PC-3 (cell line): ENCODE measurements at places on chromosomes 4 and X. TPM values are rescaled to one million over a fixed set of nuclear protein-coding genes. Genes with fewer than 3 reads are reported as not detected.

DNA sequence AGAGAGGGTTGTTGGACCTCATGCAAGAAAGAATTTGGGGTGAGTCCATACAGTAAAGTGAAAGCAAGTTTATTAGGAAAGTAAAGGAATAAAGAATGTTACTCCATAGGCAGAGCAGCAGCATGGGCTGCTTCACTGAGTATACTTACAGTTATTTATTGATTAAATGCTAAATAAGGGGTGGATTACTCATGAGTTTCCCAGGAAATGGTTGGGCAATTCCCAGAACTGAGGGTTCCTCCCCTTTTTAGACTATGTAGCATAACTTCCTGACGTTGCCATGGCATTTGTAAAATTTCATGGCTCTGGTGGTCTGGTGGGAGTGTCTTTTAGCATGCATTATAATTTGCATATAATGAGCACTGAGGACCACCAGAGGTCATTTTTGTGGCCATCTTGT, 16.7 kb downstream of the PPP4R3C start:
- H3K4me1 ChIP-seq = no peaks in the 10 kb centered on the region
- no peak overlapping the region for H3K27ac ChIP-seq
- DNase-seq = no peak
- H3K27me3 ChIP-seq = no peaks in the 10 kb centered on the region

DNA sequence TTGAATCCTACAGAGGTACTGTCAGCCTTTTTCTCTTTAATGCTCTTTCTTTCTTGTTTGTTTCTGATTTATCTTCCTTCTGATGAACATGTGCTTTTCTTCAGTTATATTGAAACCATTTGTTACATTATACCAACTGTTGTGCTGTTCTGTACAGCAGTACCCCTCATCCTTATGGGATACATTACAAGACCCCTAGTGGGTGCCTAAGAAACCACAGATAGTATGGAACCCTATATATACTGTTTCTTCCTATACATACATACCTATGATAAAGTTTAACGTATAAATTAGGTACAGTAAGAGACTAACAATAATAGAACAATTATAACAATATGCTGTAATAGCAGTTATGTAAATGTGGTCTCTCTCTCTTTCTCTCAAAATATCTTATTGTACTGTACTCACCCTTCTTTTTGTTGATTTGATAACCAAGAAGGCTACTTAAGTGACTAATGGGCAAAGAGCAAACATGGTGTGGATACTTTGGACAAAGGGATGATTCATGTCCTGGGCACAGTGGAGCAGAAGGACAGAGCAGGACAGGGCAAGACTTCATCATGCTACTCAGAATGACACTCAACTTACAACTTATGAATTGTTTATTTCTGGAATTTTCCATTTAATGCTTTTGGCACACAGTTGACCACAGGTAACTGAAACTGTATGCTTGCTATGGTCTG, 10.7 kb upstream of the YIPF7 start:
- peak overlapping the region; percentile 72 for H3K27ac ChIP-seq
- no peaks in the 10 kb centered on the region for H3K27me3 ChIP-seq
- no peak overlapping the region for H3K4me3 ChIP-seq

GRCh38 chr4:128579154-128579853, 230.2 kb upstream of the JADE1 start:
- no peaks in the 10 kb centered on the region for H3K36me3 ChIP-seq
- no peak overlapping the region for H3K4me3 ChIP-seq
- no peak for DNase-seq

NCAPG gene
- 25.9 and 27.6 TPM in 2 replicates for total RNA-seq

DNA sequence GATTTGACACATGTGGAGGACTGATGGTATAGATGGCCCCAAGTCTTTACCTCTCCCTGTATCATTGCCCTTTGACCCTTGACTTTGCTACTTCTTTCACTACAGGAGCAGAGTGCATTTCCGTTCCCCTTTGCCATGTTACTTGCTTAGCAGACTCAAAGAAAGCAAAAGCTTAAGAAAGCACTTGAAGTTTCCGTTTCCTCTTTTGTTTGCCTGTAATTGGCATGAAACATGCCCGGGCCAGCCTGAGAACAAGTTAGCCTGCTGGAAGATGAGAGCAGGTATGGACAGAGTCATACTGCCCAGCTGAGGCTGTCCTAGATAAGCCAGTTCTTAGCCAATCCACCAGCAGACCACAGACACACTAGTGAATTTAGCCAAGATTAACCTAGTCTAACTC, 206.0 kb downstream of the BCOR start:
- peak; percentile 13 for DNase-seq
- H3K36me3 ChIP-seq = no peaks in the 10 kb centered on the region
- no peak overlapping the region for H3K4me3 ChIP-seq
- no peak overlapping the region for H3K27ac ChIP-seq
- peaks cover 32% of the 10 kb centered on the region for H3K4me1 ChIP-seq

MAGEB2 gene
- not detected in 2 replicates for total RNA-seq

GRCh38 chr4:176034936-176035335, 30.7 kb upstream of the WDR17 start:
- no peaks in the 10 kb centered on the region for H3K36me3 ChIP-seq
- H3K27ac ChIP-seq = no peak overlapping the region
- no peaks in the 10 kb centered on the region for H3K4me1 ChIP-seq
- no peaks in the 10 kb centered on the region for H3K27me3 ChIP-seq
- H3K4me3 ChIP-seq = no peak overlapping the region

GRCh38 chrX:72371405-72371804, 65.7 kb upstream of the CITED1 start:
- H3K27ac ChIP-seq = no peak overlapping the region
- no peak for DNase-seq
- H3K36me3 ChIP-seq = no peaks in the 10 kb centered on the region
- H3K4me3 ChIP-seq = no peak overlapping the region
- no peaks in the 10 kb centered on the region for H3K27me3 ChIP-seq

PRSS48 gene
- not detected in 2 replicates for total RNA-seq

GRCh38 chr4:109183931-109184490, 118.4 kb downstream of the COL25A1 start:
- no peaks in the 10 kb centered on the region for H3K4me1 ChIP-seq
- peaks cover 5% of the 10 kb centered on the region; the same call in 1 of the 2 replicates for H3K27me3 ChIP-seq
- no peak for DNase-seq
- H3K36me3 ChIP-seq = no peaks in the 10 kb centered on the region
- H3K27ac ChIP-seq = no peak overlapping the region

GABRE gene
- not detected in 2 replicates for total RNA-seq

GRCh38 chr4:181820553-181820952, 422.6 kb upstream of the TENM3 start:
- no peaks in the 10 kb centered on the region for H3K27me3 ChIP-seq
- H3K36me3 ChIP-seq = no peaks in the 10 kb centered on the region
- no peak for DNase-seq
- H3K27ac ChIP-seq = no peak overlapping the region
- H3K4me3 ChIP-seq = no peak overlapping the region

HPSE gene
- 4.2 and 9.1 TPM in 2 replicates for total RNA-seq

TLR3 gene
- 0.33 TPM in 1 of 2 replicates, not detected in the other for total RNA-seq

SHOX gene
- total RNA-seq = not detected in 2 replicates

DNA sequence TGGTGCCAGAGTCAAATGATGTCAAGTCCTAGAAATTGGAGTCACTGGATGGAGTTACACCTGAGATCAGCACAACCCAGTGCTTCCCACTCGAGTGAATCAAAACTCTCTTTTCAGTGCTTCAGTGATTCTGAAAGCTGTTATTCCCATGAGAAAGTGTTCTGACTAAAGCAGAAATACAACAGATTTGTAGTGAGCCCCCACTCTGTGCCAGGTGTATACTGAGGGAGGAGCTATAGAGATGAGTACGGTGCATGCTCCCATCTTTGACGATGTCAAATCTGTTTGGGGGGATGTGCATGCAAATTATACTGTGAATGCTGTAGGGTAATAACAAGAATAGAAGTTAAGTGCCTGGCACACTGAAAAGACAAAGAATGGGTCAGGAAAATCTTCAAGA, 330.2 kb downstream of the HS3ST1 start:
- H3K36me3 ChIP-seq = no peaks in the 10 kb centered on the region
- H3K27ac ChIP-seq = no peak overlapping the region
- no peaks in the 10 kb centered on the region for H3K27me3 ChIP-seq
- H3K4me1 ChIP-seq = no peaks in the 10 kb centered on the region
- DNase-seq = no peak
- H3K4me3 ChIP-seq = no peak overlapping the region

- H3K4me1 ChIP-seq = peaks cover 14% of the 10 kb centered on the region
- H3K36me3 ChIP-seq = no peaks in the 10 kb centered on the region
- H3K4me3 ChIP-seq = no peak overlapping the region
- no peak overlapping the region for H3K27ac ChIP-seq
- no peaks in the 10 kb centered on the region for H3K27me3 ChIP-seq
Measured at GRCh38 chr4:125398263-125399002, 83.7 kb downstream of the FAT4 start.

DNA sequence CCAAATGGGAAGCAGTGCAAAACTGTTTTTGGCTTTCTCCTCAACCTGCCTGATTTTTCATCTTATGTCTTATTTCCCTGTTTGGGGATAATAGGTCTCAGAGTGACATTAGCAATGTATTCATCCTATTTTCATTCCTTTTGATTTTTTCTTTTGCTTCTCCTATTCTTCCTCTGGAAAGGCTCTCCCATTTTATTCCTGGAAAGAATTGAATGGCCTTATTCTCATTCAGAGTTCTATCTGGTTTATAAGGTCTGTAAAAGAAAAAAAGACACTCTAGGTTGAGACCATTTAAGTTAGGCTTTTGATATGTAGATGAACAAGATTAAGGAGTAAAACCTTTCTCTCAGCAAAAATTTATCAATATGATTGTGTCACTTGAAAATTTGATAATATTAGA, 27.8 kb upstream of the ALB start:
- no peaks in the 10 kb centered on the region for H3K4me1 ChIP-seq
- H3K4me3 ChIP-seq = no peak overlapping the region
- no peak for DNase-seq
- no peaks in the 10 kb centered on the region for H3K36me3 ChIP-seq
- peaks cover 46% of the 10 kb centered on the region for H3K27me3 ChIP-seq

PASD1 gene
- total RNA-seq = not detected in 2 replicates

C4orf17 gene
- total RNA-seq = not detected in 2 replicates

- H3K36me3 ChIP-seq = no peaks in the 10 kb centered on the region
- no peak overlapping the region for H3K27ac ChIP-seq
- DNase-seq = no peak
- H3K27me3 ChIP-seq = no peaks in the 10 kb centered on the region
- H3K4me1 ChIP-seq = no peaks in the 10 kb centered on the region
- H3K4me3 ChIP-seq = no peak overlapping the region
Measured at GRCh38 chr4:18733961-18734360, 712.4 kb upstream of the LCORL start.

GRCh38 chr4:52600275-52600674, 58.8 kb downstream of the USP46 start:
- H3K4me1 ChIP-seq = no peaks in the 10 kb centered on the region
- no peak overlapping the region for H3K4me3 ChIP-seq
- no peak for DNase-seq

DNA sequence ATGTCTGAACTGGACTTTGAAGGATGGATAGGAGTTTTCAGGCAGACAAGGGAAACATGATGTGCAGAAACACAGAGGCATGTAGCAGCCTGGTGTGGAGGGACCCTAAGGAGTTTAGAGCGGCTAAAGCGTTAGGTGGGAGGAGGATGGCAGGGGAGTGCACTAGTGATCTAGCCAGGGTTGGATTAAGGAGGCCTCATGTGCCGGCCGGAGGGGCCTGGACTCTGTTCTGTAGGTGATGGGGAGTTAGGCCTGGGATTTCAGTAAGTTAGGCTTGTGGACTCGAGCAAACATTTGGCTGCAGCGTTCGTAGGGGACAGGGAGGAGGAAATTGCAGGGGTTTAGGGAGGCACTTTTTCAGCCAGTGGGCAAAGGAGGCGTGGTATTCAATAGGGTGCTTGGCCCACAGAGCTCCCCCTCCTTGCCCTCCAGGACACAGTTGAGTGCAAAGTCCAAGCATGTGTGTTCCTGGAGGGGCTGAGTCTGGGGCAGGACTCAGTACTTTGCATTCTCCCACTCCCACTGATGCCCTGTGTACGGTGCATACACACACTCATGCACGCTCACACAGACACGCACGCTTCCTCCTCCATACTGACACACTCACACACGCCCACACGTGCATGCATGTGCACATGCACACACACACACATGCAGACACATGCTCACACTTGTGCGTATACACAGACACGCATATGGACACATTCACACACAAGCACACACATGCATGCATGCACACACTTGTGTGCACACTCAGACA, 18.6 kb downstream of the PSAPL1 start:
- no peak overlapping the region for H3K27ac ChIP-seq
- no peaks in the 10 kb centered on the region for H3K27me3 ChIP-seq
- no peak overlapping the region for H3K4me3 ChIP-seq
- DNase-seq = no peak
- no peaks in the 10 kb centered on the region for H3K4me1 ChIP-seq
- no peaks in the 10 kb centered on the region for H3K36me3 ChIP-seq

DNA sequence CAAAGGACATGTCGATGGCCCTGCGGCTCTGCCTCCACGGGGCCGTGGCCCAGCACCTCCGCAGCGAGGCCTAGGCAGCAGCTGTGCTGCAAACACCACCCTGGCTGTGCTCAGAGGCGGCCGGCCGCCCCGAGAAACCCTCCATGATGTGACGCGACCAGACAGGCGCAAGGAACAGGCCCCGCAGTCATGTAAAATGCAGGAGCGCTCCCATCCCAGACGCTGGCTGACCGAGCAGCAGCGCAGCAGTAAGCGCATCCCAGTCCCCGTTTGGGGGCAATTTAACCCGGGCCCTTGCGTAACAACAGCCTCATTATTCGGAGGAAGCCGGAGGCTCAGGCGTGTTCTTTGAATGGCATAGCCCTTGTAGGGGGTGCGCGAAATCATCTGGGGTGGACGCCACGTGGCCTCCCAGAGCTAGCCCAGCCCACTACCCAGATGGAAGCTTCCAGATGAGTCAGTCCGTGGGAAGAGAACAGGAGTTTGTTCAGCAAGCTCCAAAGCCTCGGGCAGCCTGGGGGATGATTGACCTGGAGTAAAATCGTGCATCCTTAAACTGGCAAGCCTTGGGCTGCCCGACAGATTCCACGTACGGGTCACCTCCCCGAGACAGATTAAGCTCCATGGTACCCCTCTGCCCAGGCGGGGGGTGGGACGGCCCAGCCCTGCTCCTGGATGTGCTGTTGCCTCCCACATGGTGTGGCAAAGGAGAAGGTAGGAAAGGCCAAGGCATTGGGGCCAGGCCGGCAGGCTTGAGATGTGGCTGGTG, 124.0 kb downstream of the HMX1 start:
- peaks cover 27% of the 10 kb centered on the region for H3K27me3 ChIP-seq
- H3K36me3 ChIP-seq = no peaks in the 10 kb centered on the region
- H3K4me1 ChIP-seq = no peaks in the 10 kb centered on the region
- H3K27ac ChIP-seq = no peak overlapping the region

POU3F4 gene
- total RNA-seq = not detected in 2 replicates

- no peak for DNase-seq
- H3K27ac ChIP-seq = no peak overlapping the region
- H3K27me3 ChIP-seq = no peaks in the 10 kb centered on the region
- no peak overlapping the region for H3K4me3 ChIP-seq
- H3K4me1 ChIP-seq = no peaks in the 10 kb centered on the region
Measured at GRCh38 chrX:720250-720649, 89.7 kb downstream of the SHOX start.
